ENCODE measurements at places on chromosomes 11 and 22.

DNA sequence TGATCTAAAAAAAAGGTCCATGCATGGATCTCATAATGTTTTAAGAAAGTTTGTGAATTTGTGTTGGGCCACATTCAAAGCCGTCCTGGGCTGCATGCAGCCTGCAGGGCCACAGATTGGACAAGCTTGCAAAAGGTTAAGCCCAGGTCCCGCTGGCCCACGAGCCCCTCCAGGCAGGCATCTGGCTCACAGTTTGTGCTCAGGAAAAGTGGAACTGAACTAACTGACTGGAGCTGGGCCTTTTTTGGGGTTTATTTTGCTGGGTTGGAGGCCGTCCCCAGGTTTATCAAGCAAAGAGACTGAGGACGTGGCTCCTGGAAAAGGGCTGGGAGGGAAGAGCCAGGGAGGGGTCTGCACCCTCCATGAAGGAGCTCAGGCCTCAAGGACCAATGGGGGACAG lies 32.1 kb upstream of the BAIAP2L2 start:
- DNase-seq: peak; percentile 55

DNA sequence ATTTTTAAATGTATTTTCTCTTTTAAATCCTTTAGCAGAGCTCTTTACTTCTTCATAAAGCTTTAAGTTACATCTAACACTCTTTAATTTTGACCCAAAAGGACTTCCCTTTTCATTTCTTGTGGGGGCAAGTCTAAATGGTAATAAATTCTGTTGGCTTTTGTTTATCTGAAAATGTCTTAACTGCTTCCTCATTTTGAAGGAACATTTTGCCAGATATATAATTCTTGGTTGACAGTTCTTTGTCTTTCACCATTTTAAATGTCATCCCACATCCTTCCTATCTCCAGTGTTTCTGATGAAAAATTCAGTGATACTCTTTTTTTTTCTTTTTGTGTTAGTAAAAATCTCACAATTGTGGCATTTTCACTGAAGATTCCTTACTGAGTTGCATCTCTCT lies 44.7 kb upstream of the ZBTB44 start:
- DNase-seq: peak; percentile 86

GRCh38 chr11:74208507-74208906 lies 37.4 kb downstream of the PPME1 start:
- DNase-seq: no peak

- no peak for DNase-seq
Measured at GRCh38 chr11:96614846-96615245, 225.0 kb downstream of the JRKL start.

- DNase-seq: peak; percentile 81
Measured at GRCh38 chr11:70471254-70471653, 72.9 kb downstream of the CTTN start.

- no peak for DNase-seq
Measured at GRCh38 chr11:113341388-113342165, 27.2 kb downstream of the TTC12 start.

GRCh38 chr11:68956547-68957254 lies 24.1 kb downstream of the MRGPRD start:
- DNase-seq: no peak

DNA sequence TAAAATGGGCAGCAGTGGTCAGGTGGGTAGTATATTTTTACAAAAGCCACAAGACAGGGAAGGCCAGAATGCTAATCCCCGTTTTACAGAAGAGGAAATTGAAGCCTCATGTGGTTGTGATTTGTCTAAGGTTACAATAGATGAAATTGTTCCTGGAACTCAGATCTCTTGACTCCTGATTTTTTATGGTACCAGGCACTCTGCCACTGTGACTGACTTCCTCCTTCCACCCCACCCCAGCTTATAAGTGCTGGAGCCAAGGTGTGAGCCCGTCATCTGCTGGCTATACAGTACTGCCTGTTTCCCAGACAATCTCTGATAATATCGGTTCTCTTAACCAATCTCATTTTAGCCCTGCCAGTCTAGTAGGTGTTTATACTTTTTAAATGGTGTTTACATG lies 1.9 kb downstream of the SLC5A1 start:
- no peak for DNase-seq

DNA sequence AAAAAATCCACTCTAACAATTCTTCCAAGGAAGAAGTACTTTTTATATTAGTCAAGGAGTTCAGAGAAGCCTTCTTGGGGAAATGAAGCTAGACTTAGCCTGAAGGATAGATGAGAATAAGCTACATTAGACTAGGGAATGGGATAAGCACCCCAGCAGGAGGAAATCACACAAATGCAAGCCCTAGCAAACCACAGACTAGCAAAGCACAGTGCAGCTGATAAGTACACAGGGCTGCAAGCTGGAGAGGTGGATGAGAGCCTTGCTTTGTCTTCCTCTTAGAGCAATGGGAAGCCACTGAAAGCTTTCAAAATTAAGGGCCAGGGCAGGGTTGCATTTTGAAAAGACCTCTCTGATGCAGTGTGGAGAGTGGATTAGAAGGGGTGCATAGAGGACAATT lies 946.2 kb downstream of the LRRC4C start:
- DNase-seq: peak; percentile 1

- no peak for DNase-seq
Measured at GRCh38 chr11:30380846-30381245, 57.9 kb downstream of the ARL14EP start.

DNA sequence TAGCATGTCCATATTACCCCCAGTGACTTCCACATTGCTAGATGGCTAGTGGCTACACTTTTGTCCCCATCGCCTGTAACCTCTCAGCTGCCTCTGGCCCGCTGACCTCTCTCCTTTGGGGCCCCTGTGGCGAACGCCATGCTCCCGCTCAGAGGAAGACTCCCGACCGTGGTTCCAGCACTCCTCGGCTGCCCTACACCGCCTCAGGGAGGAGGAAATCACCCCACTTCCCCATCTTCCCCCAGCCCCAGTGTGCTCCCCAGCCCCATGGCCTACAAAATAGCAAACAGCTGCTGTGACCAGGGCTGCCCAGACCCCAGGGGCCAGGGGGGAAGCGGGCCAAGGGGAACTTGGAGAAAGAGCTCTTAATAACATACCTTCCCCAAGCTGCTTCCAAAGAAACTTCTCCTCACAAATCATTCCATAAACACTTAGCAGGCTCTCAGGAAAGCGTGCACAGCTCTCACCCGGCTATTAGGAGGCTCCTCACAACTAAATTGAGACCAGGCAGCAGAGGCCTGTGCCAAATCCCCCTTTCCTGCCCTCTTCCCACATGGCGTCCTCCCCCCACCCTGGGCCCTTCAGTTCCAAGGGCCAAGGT lies 63.5 kb upstream of the WNT11 start:
- no peak for DNase-seq

DNA sequence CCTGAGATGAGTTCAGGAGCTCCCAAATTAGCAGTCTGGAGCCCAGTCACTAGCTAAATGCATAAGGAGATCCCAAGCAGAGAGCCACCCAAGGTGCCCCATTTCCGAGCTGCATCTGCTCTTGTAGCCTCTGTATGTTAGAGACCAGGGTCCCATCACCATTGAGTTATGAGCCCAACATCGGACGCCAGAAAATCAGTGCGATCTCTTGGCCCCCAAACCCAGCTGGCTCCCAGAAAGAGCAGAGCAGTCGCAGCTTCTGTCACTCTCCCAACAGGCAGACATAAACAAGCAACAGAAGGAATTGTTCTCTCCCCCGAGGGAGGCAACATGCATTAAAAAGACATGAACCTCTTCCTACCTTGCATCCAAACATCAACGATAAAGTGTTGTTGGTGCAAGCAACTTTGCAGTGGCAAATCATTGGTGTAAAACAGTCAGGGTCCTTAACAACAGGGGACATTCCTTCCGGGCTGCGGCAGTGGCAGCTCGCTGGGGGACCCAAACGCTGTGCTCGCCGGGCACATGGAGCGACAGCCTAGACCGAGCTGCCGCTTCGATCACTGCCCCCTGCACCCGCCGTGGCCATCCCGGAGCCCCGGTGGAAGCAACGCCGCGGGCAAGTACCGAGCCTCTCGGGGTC lies 907.1 kb downstream of the DLG2 start:
- no peak for DNase-seq

DNA sequence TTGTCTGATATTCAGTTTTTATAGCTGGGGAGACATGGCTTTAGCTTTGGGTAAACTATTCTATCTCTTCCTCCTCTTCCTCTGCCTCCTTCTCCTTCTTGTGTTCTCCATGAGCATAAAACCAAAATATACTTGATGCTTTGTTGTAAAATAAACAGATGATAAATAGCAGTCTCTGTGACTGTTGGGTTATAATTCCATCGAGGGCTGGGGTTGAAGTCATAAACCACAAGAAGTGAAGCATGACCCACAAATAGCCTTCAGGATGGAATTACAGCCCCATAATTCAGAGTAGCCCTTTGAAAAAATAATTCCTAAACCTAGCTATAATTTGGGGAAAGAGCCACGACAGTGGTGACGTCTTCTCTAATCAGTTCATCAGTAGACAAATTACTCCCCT lies 177.7 kb downstream of the SNX19 start:
- DNase-seq: no peak

DNA sequence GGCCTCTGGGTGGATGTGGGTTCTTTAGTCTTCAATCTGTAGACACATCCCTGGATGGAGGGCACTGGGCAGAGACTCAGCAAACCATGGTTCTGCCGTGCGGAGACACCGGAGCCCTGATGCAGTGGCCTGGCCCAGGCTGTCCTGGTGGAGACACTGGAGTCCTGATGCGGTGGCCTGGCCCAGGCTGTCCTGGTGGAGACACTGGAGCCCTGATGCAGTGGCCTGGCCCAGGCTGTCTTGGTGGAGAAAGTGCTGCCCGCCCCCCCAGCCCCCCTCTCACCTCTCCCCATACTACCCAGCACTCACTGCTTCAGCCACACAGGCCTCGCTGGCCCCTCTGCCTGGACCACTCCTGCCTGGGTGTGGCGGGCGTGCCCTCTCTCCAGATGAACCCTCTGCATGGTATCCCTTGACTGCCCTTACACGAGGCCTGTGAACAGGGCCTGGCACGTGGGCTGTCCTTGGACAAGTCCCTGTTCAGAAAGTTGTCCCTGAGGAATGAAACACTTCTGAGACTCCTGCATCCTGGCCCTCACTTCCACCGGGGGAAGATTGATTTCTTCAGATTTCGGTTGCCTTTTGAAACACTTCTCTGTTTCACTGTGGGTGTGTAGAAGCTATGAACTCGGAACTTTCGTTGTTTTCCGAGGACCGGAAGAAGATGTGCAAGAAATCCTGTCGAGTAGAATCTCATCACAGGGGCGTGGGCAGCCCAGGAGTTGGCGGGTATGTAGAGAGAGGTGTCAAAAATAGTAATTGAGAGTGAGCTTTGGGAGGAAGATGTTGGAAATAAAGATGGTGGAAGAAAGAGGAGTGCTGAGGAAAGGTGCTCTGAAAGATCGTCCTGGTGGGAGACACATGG lies 26.2 kb downstream of the IGHMBP2 start:
- no peak for DNase-seq

DNA sequence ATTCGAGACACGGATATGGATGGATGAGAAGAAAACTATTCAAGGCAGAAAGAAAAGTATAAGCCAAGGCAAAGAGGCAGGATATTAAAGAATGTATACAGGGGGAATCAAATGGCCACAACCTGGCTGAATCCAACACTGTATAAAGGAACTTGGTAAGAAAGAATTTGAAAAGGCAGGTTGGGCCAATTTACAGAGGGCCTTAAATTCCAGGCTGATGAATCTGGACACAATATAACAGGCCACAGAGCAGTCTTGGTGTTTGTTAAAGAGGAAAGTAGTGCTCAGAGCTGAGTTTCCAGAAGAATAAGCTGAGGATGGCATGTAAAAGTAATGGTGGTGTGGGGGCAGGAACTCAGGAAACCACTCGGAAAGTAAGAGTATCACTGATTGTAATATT lies 72.3 kb upstream of the POU2AF2 start:
- DNase-seq: no peak

DNA sequence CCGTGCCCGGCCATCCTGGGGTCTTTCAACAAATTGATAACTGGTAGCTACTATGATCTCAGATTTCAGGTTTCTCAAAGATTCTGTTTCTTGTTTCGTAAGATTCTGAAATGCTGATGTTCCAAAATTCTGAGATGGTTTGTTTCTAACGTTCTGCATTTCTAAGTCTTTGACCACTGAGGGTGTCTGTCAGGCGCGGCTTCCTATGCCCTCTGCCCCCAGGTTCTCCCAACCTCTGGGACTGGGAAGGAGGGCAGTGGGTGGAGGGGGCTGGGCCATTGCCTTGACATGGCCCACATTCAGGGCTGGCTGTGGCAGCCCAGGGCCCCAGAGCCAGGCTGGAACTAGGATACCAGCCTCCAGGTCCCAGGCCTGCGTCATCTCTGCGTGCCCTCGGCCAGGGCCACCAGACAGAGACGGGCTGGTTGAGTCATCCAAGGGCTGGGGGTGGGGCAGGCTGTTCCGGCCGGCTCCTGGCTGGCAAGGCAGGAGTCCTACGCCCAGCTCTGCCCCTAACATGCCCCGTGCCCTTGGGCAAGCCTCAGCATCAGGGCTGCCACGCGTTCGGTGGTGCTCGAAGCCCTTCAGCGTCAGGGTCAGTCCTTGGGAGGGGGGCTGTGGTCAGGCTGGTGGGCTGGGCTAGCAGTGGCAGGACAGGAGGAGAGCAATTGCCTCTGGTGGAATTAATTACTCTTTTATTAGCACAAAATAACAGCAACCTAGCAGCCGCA lies 5.2 kb downstream of the TMEM134 start:
- DNase-seq: peak; percentile 7

- DNase-seq: no peak
Measured at GRCh38 chr11:102306048-102306597, 11.2 kb upstream of the BIRC3 start.

- DNase-seq: no peak
Measured at GRCh38 chr22:47083379-47083986, 321.0 kb downstream of the TBC1D22A start.

DNA sequence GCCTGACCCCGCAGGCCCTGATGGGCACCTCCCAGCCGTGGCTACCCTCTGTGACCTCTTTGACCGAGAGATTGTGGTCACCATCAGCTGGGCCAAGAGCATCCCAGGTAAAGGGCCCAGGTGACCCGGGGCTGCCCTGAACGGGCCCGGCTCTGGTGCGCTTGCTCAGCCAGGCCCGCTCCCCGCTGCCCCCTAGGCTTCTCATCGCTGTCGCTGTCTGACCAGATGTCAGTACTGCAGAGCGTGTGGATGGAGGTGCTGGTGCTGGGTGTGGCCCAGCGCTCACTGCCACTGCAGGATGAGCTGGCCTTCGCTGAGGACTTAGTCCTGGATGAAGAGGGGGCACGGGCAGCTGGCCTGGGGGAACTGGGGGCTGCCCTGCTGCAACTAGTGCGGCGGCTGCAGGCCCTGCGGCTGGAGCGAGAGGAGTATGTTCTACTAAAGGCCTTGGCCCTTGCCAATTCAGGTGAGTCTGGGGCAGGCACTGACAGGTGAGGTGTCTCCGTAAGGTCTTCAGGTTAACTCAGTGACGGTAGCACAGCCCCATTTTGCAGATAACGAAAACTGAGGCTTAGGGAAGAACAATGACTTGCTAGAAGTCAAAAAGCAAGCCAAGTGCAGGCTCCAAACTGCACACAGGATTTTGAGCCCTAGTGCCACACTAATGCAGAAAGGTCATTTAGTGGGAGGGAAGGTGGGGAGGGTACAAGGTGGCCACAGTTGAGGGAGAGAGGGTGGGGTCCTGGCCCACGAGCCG lies 2.4 kb downstream of the TRMT112 start:
- no peak for DNase-seq

DNA sequence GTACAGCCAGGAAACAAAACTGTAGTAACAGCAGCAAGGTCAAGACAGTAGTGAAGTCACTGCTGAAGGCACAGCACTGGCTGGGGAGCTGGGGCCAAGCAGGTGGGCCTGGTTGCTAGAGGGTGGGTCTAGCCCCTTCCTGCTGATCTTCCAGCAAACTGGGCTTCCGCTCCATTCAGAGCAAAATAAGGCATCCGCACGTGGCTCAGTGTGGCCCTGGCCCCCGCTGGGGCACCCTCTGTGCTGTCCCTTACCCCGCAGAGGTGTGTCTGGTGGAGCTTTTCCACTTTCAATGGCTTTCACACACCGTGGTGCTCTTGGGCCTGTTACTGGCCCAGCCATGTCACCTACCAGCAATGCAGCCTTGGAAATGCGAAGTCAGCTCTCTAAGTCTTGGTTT lies 162.4 kb upstream of the B3GAT1 start:
- no peak for DNase-seq
